Esophagus (tissue), 2 donors: ENCODE measurements at places on chromosomes 12 and 14. TPM values are rescaled to one million over a fixed set of nuclear protein-coding genes. Genes with fewer than 3 reads are reported as not detected.

The P2RX2 gene
- polyA plus RNA-seq, result 2.2 TPM

The MSI1 gene
- polyA plus RNA-seq, result 0.16 TPM

The LALBA gene
- not detected for polyA plus RNA-seq

The CPNE8 gene
- polyA plus RNA-seq, result 4.5 TPM

The CCDC175 gene
- not detected for polyA plus RNA-seq

The SLC25A21 gene
- 0.74 TPM for polyA plus RNA-seq

The IFNG gene
- polyA plus RNA-seq, result not detected

The SPTLC2 gene
- polyA plus RNA-seq, result 14.1 TPM

The FBLN5 gene
- 3.3 TPM for polyA plus RNA-seq
